ENCODE measurements at places on chromosomes 4 and X. TPM values are rescaled to one million over a fixed set of nuclear protein-coding genes. Genes with fewer than 3 reads are reported as not detected.

CXCL8 gene
- total RNA-seq, result 33.1 TPM

GYPA gene
- not detected for total RNA-seq

GPR78 gene
- 0.07 TPM for total RNA-seq

XAGE2 gene
- not detected for total RNA-seq

VCX gene
- total RNA-seq, result not detected

ASMT gene
- not detected for total RNA-seq

IQCM gene
- total RNA-seq, result not detected

TBC1D19 gene
- total RNA-seq, result 28.6 TPM

CENPVL2 gene
- not detected for total RNA-seq

PARM1 gene
- total RNA-seq, result 0.22 TPM

- no peak for DNase-seq
Measured at GRCh38 chr4:158609116-158609515, 62.6 kb downstream of the C4orf46 start.

GRCh38 chr4:8495803-8496202 lies 55.2 kb downstream of the TRMT44 start:
- no peak for DNase-seq

GRCh38 chrX:104488811-104489210 lies 77.2 kb upstream of the IL1RAPL2 start:
- DNase-seq, result no peak

GRCh38 chr4:141375855-141376254 lies 155.2 kb downstream of the ZNF330 start:
- peak; percentile 91 for DNase-seq

- DNase-seq, result peak; percentile 96
Measured at GRCh38 chrX:2677764-2678163, 13.3 kb upstream of the CD99 start.

DNA sequence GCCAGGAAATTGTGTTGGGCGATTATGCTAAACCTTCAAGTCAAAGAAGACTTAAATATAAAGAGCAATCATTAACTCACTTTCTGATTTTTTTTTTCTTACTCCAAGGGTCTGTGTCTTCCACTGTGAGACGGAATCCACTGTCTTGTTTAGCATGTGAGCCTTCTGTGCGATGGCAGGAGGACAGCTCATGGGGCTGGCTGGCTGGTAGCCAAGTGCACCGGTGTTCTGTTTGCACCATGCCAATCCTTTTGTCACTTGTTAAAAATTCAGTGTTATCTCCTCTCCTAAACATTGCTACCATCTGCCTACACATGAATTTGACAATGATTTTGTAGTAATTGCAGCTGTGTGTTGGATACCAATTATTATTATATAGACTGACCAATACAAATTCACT lies 1056.3 kb upstream of the IGFBP7 start:
- no peak for DNase-seq

- DNase-seq, result no peak
Measured at GRCh38 chr4:1855333-1856070, 454 bp downstream of the LETM1 start.

DNA sequence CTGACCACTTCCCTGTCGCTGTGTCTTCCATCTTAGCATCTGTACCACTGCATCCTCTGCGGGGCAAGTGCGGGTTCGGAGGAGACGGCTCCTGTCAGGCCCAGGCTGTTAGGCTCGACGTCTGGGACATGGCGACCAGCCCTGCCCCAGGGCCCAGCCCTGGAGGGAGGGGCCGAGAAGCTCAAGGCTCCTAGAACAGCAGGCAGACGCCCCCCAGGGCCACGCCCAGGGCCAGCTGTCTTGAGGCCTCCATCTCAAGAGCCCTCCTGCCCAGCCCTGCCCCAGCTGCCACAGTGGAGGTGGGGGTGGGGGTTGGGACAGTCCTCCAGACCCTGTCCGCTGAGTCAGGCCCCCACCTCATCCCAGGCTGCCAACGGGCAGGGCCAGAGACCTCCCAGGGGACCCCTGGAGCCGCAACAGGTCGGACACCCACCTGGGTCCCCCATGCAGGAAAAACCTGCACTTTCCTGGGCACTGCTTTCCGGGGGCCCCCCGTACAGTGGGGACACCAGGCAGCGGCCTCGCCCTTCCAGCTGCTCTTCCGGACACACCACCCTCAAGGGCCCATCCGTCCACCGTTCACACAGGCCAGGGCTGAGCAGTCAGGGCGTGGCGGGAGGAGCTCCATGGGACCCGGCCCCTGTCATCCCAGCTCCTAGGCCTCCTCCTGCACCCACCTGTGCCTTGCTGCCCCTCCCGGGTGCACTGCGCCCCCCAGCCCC lies 83.1 kb downstream of the FAM53A start:
- DNase-seq, result no peak

DNA sequence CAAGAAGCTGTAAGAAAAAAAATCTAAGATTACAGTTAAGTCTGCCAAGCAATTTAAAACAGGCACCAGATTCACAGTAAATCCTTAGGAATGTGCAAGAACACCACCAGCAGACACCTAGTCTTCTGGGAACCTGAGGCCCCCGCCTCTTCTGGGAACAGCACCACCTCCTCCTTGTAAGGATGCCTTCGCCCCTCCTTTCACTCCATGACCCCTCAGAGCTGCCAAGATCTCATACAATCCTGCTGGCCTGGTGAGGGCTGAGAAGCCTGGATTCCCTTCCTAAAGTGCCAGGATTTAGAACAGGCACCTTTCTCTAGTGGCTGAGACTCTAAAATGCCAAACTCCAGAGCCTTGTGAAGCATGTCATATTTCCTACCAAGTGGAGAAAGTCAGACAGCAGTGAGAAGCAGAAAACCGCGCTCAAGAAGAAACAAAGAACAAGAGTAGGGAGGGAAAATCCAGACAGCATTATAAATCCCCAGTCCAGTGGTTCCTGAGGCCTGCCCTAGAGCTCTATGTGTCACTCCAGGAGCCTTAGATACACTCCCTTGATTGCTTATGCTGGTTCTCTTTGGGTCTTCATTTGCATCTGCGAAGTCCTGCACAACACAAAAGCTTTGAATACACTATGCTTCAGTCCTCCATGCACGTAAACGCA lies 166.4 kb downstream of the TSPAN5 start:
- peak; percentile 65 for DNase-seq

DNA sequence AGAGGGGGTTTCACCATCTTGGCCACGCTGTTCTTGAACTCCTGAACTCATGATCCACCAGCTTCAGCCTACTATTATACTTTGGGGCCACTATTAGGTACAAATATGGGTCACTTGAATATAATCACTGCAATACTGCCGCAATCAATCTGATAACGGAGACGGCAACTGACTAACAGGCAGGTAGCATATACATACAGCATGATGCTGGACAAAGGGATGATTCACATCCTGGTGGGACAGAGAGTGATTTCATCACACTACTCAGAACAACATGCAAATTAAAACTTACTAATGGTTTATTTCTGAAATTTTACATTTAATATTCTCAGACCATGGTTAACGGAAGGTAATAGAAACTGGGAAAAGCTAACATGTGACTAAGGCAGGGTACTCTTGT lies 10.9 kb downstream of the LRBA start:
- DNase-seq, result peak; percentile 31

DNA sequence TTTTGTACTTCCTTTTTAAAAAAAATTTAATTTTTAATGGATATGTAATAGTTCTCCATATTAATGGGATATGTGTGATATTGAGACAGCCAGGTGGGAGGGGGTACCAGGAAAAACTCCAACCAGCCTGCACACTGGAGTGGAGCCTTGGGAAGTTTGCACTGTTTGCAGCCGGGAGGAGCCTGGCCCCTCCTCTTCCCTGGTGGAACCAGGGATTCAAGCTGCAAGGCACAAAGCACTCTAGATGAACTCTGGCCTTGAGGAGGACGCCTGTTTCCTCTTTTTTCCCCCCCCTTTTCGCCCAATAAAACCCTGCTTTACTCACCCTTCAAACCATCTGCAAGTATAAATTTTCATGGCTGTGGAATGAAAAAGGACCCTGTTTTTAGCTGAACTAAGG lies 48.2 kb upstream of the GC start:
- DNase-seq, result no peak

DNA sequence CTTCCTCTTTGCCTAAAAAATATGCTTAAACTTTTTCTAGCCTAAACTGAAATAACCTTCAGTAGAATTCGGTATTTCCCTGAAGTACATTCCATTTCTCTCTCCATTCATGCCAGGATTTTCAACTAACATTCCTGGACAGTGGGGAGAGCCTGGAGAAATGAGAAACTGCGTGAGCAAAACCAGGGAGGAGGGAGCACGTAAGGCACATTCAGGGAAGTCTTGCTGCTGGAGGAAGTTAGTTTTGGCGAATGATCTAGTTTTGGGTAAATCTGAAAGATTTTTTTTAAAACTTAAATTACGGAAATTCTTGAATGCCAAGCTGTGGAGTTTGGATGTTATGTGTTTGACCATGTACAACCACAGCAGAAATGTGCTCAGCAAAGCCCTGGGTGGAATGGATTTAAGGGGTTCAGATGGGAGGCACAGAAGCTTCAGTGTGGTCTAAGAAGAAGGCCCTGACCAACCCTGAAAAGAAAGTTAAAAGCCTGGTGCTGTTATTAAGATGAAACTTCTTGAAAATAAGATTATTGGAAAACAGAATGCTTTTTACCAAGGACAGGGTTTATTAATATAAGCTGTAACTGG lies 347.8 kb downstream of the ANK2 start:
- peak; percentile 9 for DNase-seq

- no peak for DNase-seq
Measured at GRCh38 chr4:17336069-17336468, 175.8 kb downstream of the QDPR start.

DNA sequence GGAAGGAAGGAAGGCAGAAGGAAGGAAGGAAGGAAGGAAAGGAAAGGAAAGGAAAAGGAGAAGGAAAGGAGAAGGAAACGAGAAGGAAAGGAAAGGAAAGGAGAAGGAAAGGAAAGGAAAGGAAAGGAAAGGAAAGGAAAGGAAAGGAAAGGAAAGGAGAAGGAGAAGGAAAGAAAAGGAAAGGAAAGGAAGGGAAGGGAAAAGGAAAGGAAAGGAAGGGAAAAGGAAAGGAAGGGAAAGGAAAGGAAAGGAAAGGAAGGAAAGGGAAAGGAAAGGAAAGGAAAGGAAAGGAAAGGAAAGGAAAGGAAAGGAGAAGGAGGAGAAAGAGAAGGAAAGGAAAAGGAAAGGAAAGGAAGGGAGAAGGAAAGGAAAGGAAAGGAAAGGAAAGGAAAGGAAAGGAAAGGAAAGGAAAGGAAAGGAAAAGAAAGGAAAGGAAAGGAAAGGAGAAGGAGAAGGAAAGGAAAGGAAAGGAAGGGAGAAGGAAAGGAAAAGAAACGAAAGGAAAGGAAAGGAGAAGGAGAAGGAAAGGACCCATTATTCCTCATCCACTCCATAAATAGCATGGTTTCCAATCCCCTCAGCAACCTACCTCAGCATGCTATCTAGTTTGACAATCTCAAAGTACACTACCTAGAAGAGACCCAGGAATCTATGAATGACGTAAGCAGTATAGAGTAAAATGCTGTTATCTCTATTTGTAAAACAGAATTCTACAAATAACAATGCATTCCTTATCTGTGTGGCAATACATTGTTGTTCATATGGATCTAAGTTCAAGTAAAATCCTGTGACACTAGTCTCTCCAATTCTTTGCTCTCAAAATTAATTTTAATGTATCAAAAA lies 209.7 kb downstream of the LRBA start:
- no peak for DNase-seq

DNA sequence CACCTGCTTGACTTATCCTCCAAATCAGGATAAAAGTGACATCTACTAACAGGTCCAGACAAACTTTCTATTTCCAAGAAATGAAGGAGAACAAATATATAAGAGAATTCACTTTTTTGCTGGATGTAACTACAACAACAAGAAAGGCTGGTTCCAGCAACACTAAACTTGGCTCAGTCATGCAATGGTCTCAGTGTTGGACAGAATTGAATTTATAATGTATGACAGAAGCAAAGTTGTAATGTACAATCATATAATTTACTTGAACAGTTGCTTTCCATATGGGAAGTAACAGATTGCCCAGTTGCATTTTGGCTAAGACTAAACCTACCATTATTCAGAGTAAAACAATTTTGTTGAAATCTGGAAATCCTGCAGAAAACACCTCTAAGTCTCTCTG lies 183.3 kb upstream of the INTU start:
- DNase-seq, result no peak

DNA sequence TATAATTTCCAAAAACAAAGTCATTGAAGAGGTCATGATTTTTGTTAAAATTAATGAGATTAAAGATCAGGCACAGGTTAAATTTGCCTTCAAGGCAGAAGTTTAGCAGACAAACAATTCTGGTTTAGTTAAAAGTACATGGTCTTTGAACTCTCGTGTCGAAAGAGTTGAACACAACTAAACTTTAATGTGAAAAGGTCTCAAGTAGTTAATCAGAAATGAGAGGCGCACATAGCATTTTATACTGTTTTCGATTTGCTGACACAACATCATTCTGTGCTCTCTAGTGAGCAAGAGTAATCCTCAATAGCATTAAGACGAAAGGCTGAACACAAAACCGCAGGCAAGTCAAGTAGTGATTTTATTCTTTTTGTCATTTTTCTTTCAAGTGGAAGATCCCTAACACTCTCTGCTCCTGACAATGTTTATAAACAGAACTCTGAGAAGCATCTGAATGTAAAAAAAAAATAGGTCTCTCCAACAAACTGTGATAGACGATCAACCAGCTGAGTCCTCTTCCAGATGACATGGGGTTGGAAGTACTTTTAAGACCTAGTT lies 49.8 kb downstream of the SH3RF1 start:
- DNase-seq, result no peak

DNA sequence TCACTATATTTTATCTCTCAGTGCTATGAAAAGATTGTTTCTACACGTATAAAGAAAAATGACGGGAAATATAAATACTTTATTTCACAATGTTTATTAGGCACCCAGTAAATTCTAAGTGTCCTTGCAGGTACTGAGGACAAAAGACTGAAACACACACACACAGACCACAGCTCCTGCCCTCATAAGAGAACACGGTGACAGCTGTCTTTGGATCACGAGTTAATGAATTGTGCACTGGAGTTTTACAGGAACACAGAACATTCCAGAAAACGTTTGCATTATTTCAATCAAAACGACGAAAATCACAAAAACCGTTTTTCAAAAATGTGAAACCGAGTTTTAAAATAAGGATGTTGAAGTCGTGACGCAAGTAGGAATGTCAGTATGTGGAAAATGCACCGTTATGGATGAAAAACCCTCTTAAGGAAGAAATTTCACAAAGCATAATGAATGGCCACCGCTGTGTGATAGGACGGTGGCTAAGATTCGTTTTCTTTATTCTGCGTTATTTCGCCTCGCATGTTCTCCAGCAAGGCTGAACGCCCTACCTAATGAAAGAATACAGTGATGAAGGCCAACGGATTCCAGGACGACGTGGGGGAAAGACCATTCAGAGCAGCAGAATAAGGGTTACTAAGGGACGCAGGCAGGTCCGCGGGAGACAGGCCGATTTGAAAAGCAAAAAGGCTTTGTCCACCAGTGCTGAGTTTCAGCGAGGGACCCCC lies 24.2 kb downstream of the FAM156A start:
- DNase-seq, result no peak

DNA sequence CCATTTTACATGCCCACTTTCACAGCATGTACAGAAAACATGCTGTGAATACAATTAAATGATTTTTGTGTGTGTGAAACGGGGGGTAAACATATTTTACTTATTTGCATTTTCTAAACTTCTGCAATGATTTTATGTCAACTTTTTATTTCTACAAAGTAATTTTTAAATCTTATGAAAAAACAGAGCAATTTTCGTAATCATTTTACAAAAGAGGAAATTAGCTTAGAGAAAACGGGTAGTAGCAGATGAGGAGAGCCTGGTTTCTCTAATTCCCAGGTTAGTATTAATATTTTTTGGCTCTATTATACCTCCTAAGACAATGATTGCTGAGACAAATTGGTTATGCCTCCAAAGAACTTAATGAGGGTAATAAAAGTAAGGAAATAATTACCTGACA lies 3.2 kb downstream of the TKTL2 start:
- no peak for DNase-seq

GRCh38 chr4:110898290-110898689 lies 275.4 kb upstream of the PITX2 start:
- DNase-seq, result no peak

Measured in M059J (cell line).